HuH-7 (cell line): ENCODE measurements at places on chromosomes 5 and 9.

DNA sequence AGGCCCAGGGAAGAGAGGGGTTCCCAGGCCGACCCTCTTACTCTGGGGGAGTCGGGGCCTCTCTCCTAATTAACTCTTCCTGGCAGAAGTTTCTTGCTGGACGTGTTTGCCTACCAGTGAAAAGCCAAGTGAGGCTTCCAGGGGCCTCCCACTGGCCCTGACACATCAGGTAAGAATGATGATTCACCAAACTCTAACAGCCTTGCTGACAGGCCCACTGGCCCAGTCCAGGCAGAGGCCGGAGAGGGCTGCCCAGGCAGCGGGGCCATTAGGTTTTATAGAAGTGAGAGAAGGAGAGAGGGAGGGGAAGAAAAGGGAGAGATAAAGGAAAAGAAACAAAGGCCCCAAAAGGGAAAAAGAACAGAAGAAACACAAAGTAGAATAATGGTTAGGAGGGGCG lies 50.8 kb upstream of the FOXE1 start:
- DNase-seq: no peak

DNA sequence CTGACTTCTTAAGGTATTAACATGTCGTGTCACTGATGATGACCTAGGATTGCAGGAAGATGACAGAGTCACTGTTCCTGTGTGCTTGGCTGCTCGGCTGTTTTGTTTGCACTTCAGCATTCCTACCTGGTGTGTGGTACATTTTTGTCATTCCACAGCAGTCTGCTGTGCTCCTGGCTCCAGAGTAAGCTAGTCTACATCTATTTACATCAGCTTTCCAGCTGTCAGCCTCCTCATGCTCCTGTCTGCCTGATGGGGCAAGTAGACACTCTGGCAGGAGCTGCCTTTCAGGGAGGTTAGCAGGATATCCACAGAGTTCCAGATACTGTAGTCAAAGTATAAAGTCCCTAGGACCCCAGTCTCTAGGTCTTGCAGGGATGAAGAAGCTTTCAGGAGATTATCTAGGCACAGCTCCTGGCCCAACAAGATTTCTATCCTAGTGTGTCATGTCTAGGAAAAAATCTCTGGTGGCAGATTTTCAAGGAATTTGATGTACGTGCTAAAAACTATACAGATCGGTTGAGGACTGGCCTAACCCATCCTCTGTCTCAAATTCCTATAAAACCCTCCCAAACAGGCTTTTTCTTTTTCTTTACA lies 28.4 kb downstream of the RUSC2 start:
- DNase-seq: peak; percentile 61

DNA sequence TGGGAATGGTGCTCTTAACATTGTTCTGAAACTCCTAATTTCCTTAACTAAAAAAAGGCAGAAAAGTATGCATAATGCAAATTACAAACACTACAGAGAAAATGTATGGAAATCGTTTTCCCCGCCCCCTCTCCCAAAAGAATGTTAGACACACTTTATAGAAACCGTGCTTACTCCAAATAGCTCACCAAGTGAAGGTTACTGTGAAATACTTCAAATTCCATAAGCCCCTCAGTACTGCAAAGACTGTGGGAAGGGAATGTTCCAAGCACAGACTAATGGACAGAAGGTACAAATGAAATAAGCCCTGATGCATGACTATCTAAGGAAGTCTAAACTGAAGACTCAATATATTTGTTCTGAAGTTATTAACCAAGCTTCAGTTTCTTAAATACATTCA lies 12.5 kb downstream of the MAPKAP1 start:
- no peak for DNase-seq

DNA sequence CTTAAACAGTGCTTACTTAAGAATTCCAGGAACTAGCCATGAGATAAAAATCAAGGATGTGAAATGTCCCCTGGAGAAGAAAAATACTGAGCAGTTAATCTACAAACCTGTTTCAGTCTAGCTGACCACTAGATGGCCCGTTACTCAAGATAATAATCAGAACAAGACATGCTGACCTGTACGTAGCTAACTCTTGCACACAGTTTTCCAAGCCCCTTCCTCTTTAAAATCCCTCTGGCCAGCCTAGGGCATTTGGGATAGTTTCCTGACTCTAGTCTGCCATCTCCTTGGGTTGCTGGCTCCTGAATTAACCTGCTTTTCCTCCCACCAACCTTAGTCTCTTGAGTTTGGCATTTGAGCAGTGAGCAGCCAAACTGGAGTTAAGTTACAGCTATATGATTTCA lies 59.2 kb upstream of the TRAF1 start:
- peak; percentile 39 for DNase-seq

DNA sequence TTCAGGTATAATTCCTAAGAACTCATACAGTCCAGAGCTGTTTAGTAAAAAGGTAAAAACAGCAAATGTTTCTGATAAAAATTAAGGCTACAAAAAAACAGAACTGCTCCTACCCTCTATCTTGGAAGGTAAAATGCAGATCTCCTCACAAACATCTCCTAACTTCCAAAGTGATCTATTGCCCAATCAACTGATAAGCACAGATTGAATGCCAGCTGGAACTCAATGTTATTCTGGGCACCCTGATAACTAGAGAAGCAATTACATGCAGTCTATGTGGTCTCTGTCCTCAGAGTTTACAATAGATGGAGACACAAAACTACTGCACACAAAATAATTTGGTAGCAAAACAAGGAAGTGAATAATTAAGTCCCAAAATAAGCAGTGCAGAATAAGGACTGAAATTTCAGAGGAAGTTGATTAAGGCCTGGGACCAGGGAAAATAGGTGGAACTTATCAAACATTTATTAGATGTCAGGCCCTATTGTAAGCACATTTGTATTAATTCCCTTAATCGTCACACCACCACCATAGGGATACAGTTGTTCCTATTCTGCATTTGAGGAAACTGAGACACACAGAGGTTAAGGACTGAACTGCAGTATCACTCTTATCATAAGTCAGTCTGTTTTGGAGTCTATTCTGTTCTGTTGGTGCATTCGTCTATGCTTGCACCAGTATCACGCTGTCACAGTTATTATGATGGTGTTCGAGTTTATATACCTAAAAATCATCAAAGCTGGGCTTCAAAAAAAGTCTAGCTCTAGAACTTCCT lies 102.2 kb upstream of the TARS1 start:
- DNase-seq: no peak

DNA sequence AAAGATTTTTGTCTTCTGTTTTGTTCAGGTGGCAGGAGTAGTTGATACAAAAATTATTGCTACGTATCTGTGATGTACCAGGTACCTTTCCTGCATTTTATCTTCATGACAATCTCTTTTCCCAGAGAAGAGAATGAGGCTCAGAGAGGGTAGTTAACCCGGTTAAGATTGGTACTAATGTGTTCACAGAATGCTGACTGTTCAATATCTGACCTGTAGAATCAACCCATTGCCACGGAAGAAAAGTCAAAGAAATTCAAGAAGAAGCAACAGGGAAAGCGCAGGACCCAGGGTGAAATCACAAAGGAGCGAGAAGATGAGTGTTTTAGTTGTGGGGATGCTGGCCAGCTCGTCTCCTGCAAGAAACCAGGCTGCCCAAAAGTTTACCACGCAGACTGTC lies 11.8 kb downstream of the RAB24 start:
- DNase-seq: no peak

GRCh38 chr5:139810341-139811273 lies 15.0 kb downstream of the PSD2 start:
- no peak for DNase-seq

DNA sequence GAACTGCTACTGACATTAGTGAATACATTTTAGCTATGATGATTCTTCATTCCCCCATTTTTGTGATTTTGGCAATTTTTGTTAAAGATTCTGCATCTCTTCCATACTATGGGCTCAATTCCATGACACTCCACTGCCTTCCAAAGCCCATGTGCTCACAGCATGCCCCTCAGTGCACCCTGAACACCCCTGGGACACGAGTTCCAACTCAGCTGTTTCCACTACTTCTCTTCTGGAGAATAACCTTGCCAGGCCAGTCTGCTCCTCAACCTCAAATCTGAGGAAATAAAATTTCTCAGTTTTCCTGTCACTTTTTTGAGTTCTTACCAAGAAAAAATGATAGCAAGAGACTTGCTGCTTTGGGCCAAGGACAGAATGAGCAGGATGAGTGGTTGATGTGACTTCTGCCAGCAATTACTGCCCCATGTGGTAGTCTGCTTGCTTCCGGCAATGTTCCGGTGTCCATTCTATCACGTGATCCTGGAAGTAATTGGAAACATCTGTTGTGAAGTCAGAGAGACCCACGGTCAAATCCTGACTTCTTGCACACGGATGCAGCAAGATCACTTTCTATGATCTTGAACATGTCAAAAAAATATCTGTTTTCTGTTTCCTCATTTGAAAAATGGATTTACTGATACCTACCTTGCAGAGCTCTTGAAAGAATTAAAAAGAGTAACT lies 58.3 kb downstream of the EGFLAM start:
- DNase-seq: no peak

GRCh38 chr9:110128664-110129329 lies 79.2 kb downstream of the C9orf152 start:
- DNase-seq: no peak

- no peak for DNase-seq
These were observed 602.9 kb upstream of the WWC1 start for GRCh38 chr5:167688341-167689130.

DNA sequence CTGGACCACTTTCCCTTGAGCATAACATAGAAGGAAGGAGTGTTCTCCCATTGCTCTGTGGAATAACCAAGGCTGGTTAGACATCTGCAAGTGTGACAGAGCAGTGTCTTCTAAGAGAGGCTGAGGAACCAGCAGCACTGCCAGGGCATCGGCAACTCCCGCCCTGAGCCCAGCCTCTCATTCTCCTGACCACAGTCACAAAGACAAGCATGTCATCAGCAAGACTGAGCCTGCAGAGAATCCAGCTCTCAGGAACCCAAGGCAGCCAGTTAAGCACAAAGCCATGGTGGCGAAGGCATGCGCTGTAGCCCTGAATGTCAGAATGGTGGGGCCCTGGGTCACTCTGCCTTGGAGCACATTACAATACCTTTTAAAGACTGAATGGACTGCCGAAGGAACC lies 253.9 kb downstream of the AGTPBP1 start:
- no peak for DNase-seq
